ENCODE measurements at places on chromosomes 2 and 18. TPM values are rescaled to one million over a fixed set of nuclear protein-coding genes. Genes with fewer than 3 reads are reported as not detected.

DNA sequence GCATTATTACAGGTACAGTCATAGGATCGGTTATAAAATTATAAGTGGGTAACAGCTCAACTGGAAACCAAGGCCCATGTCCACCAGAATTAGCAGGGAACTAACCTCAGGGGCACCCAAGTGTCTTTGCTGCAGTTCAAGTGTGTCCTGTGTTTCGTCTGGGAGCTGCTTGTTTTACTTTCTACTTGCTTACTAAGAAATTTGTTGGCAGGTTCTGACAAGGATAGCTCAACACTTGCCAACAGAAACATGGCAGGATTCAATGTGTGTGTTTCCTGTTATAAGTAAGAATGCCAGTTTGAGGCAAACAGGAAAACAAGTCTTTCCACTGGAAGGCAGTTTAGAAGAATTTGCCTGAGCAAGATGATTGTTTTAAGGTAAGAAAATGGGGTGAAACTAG is 104.5 kb downstream of the EPHA4 start:
- H3K36me3 ChIP-seq: no peaks in the 10 kb centered on the region
- H3K27me3 ChIP-seq: no peaks in the 10 kb centered on the region
- H3K4me3 ChIP-seq: no peak overlapping the region
- H3K4me1 ChIP-seq: no peaks in the 10 kb centered on the region
- ATAC-seq: no peak

- H3K4me3 ChIP-seq: no peak overlapping the region
- no peak for ATAC-seq
- H3K27ac ChIP-seq: no peak overlapping the region
- H3K27me3 ChIP-seq: no peaks in the 10 kb centered on the region
- no peaks in the 10 kb centered on the region for H3K4me1 ChIP-seq
Observed at GRCh38 chr18:68409576-68409975, 305.3 kb downstream of the TMX3 start.

The SERPINB7 gene
- not detected for total RNA-seq

- no peak for ATAC-seq
- no peaks in the 10 kb centered on the region for H3K4me1 ChIP-seq
- H3K4me3 ChIP-seq: no peak overlapping the region
Observed at GRCh38 chr2:128721096-128721495, 402.4 kb upstream of the HS6ST1 start.

DNA sequence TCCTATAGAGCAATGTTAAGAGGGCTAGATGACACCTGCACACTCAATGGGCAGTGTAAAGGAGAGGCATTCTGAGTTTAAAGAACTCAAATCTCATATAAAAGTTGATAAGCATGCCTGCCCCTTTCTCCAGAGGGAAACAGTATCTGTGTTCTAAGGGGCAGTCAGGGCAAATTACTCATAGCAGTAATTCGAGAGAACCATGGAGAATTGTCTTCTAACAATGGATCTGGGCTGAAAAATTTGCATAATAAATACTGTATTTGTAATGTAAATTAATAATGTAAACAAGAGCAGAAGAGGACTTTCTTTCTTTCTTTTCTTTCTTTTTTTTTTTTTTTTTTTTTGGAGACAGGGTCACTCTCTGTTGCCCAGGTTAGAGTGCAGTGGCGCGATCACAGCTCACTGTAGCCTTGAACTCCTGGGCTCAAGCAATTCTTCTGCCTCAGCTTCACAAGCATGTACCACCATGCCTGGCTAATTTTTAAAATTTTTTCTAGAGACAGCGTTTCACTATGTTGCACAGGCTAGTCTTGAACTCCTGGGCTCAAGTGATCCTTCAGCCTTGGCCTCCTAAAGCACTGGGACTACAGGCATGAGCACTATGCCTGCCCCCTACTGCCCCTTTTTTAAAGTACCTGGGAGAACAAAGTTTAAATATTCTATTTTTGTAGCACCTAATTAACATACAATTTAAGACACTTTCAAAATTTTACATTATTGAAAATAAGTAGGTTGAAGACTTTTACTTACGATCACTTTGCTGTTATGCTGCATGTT is 70.6 kb downstream of the OTX1 start:
- ATAC-seq: no peak
- no peak overlapping the region for H3K27ac ChIP-seq
- no peaks in the 10 kb centered on the region for H3K36me3 ChIP-seq
- no peak overlapping the region for H3K4me3 ChIP-seq
- H3K4me1 ChIP-seq: no peaks in the 10 kb centered on the region
- H3K27me3 ChIP-seq: no peaks in the 10 kb centered on the region

- no peak overlapping the region for H3K27ac ChIP-seq
- peaks cover 8% of the 10 kb centered on the region for H3K27me3 ChIP-seq
- no peaks in the 10 kb centered on the region for H3K4me1 ChIP-seq
- no peak for ATAC-seq
- H3K36me3 ChIP-seq: no peaks in the 10 kb centered on the region
- H3K4me3 ChIP-seq: no peak overlapping the region
Observed at GRCh38 chr2:10892796-10893350, 18.9 kb upstream of the KCNF1 start.

DNA sequence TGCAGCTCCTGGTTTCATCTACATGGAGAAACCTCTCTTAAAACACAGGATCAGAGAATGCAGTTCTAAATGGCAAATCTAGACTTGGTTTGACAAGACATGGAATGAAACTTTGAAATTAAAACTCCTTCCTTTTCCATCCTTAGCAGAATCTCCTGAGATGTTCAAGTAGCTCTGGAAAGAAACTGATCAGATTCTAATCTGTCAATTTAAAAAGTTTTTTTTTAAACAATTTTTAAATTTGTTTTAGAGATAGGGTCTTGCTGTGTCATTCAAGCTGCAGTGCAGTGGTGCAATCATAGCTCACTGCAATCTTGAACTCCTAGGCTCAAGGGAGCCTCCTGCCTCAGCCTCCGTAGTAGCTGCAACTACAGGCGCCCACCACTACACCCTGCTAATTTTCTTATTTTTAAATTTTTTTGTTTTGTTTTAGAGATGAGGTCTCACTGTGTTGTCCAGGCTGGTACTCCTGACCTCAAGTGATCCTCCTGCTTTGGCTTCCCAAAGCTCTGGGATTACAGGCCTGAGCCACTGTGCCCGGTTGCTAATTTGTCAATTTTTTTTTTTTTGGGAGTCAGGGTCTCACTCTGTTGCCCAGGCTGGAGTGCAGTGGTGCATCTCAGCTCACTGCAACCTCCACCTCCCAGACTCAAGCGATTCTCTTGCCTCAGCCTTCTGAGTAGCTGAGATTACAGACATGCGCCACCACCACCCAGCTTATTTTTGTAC is 216.7 kb downstream of the TGIF1 start:
- H3K4me3 ChIP-seq: no peak overlapping the region
- H3K36me3 ChIP-seq: no peaks in the 10 kb centered on the region
- no peak for ATAC-seq
- H3K4me1 ChIP-seq: no peaks in the 10 kb centered on the region
- no peak overlapping the region for H3K27ac ChIP-seq
- no peaks in the 10 kb centered on the region for H3K27me3 ChIP-seq
